Right atrium auricular region (tissue), 2 donors: ENCODE measurements at places on chromosomes 1 and 21. TPM values are rescaled to one million over a fixed set of nuclear protein-coding genes. Genes with fewer than 3 reads are reported as not detected.
A peak's percentile ranks its signal among the peaks of the same experiment; 100 is the strongest.

- no peaks in the 10 kb centered on the region for H3K36me3 ChIP-seq
- DNase-seq: peak; percentile 77
- no peaks in the 10 kb centered on the region for H3K27me3 ChIP-seq
- H3K4me1 ChIP-seq: no peaks in the 10 kb centered on the region
Observed at GRCh38 chr1:116909512-116910378, at the start of gene PTGFRN. Gene PTGFRN (plus strand): TSS chr1:116909916. CDS start chr1:116910204, 288 bp downstream.

PTGS2 gene
- total RNA-seq: 2.5 TPM

GRCh38 chr21:42079939-42080787 lies 9.0 kb downstream of the UMODL1 start:
- H3K36me3 ChIP-seq: no peaks in the 10 kb centered on the region
- no peak for DNase-seq
- no peak overlapping the region for H3K4me3 ChIP-seq
- no peaks in the 10 kb centered on the region for H3K27me3 ChIP-seq
- H3K27ac ChIP-seq: no peak overlapping the region

SELE gene
- total RNA-seq: 0.11 TPM

DNA sequence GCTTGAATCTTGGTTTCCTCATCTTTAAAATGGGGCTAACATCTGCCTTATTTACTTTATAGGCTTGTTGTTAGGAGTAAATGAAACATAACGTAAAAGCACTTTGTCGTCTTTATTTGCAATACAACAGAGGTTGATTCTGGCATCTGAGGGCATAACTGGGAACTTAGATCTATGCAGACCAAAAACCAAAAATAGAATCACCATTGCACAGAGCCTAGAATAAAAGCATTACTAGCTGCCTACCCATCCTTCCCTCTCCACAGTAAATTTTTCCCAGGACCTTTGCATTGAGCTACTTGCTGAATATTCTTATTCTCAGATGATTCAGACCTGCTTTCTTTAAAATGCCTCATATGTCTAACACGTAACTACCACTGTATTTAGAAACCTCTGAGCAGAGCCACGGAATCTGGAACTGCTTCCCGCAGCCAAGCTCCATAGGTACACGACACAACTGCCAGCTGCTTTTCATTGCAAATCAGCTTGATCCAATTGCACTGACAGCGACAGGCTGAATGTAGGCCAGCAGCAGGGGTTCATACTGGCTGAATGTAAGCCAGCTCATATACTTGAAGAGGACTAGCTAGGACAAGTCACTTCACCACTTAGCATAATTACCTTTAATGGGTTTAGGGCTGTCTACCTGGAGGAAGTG lies 33.2 kb upstream of the SERBP1 start:
- H3K4me1 ChIP-seq: peaks cover 22% of the 10 kb centered on the region
- no peaks in the 10 kb centered on the region for H3K36me3 ChIP-seq
- no peak for DNase-seq
- H3K27me3 ChIP-seq: no peaks in the 10 kb centered on the region
- no peak overlapping the region for H3K4me3 ChIP-seq
- no peak overlapping the region for H3K27ac ChIP-seq

GRCh38 chr1:33692206-33693188 lies 171.4 kb upstream of the HMGB4 start:
- no peak overlapping the region for H3K27ac ChIP-seq
- H3K4me1 ChIP-seq: no peaks in the 10 kb centered on the region
- no peaks in the 10 kb centered on the region for H3K27me3 ChIP-seq
- no peak overlapping the region for H3K4me3 ChIP-seq

- no peak overlapping the region for H3K4me3 ChIP-seq
- no peak for DNase-seq
- no peaks in the 10 kb centered on the region for H3K36me3 ChIP-seq
- H3K4me1 ChIP-seq: no peaks in the 10 kb centered on the region
- no peak overlapping the region for H3K27ac ChIP-seq
Observed at GRCh38 chr1:198798923-198799386, 160.1 kb downstream of the PTPRC start.

DNA sequence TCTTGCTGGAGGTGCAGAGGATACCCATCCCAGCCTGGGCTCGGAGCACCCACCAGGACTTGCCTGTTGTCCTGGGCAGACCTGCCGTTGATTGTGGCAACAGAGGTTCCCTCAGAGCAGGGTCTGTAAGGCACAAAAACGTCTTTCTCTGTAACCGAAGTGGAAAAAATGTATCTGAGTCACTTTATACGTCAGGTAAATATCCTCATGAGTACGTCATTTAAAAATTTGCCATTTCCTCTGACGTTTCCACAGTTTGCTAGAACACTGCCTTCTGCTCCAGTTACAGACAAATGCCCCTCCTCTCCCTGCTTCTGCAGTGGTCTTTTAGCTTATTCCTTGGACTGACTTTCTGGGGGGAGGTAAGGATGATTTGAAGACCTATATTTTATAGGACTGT lies 326.8 kb downstream of the HHAT start:
- H3K27me3 ChIP-seq: no peaks in the 10 kb centered on the region
- H3K27ac ChIP-seq: no peak overlapping the region
- H3K36me3 ChIP-seq: no peaks in the 10 kb centered on the region
- no peak for DNase-seq
- H3K4me1 ChIP-seq: no peaks in the 10 kb centered on the region
- no peak overlapping the region for H3K4me3 ChIP-seq

DNA sequence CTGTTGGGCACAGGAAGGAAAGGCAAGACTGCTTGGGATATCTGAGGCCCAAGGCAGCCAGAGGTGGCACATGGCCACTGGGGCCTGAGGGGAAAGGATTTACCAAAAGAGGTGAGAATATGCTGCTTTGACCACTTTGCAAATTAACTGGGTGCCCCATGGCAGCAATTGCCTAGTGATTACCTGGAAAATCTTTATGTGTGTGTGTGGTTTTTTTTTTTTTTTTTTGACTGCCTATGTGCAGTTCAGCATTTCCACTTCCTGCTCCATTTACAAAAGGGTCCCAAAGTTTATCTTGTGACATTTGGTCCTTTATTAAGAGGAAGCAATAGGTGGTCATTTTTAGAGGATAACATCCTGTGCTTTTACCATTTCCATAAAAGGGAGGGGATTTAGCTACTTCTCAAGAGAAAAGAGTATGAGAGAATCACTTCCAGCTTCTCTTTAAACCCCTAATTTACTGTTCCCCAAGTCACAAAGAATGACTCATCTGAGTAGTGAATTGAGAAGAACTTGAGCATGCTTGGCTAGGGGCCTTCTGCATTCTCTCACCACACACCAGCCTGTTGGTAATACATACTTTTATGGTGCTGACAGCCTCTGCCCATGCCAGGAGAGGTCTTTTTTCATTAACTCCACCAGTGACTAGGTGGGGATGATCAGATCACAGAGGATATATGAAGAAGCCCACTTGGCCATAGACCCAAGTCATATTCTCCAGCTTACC lies 52.1 kb downstream of the SYDE2 start:
- H3K27me3 ChIP-seq: no peaks in the 10 kb centered on the region
- peak overlapping the region; percentile 28 for H3K27ac ChIP-seq
- H3K4me1 ChIP-seq: peaks cover 16% of the 10 kb centered on the region

DNA sequence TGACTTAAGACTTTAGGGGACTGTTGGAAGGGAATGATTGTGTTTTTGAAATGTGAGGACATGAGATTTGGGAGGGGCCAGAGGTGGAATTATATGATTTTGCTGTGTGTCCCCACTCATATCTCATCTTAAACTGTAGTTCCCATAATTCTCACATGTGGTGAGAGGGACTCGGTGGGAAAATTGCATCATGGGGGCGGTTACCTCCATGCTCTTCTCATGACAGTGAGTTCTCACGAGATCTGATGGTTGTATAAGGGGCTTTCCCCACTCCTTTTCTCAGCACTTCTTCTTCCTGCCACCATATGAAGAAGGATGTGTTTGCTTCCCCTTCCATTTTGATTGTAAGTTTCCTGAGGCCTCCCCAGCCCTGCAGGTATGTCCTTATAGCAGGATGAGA lies 35.0 kb upstream of the SCAF4 start:
- H3K4me1 ChIP-seq: no peaks in the 10 kb centered on the region
- no peak overlapping the region for H3K27ac ChIP-seq
- no peak overlapping the region for H3K4me3 ChIP-seq
- no peaks in the 10 kb centered on the region for H3K36me3 ChIP-seq
- H3K27me3 ChIP-seq: no peaks in the 10 kb centered on the region

DNA sequence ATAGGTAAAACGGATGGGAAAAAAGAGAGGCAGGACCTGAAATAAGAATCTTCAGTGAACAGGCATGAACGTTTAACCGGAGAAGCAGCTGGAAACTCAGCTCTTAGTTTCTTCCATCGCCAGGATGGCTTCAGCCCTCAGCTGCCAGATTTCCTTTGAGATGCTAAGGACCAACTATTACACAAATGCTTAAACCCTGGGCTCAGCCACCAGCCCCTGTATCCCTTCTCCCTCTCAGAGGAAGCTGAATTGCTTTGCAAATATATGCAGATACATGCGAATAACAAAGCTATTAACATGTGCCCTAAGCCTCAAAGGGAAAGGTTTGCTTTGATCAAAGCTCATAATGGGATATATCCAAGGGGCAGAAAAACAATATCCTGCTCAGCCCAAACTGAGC lies 515.1 kb downstream of the OMA1 start:
- H3K36me3 ChIP-seq: no peaks in the 10 kb centered on the region
- no peak overlapping the region for H3K27ac ChIP-seq
- DNase-seq: no peak
- no peak overlapping the region for H3K4me3 ChIP-seq
- H3K4me1 ChIP-seq: no peaks in the 10 kb centered on the region

OR6N1 gene
- total RNA-seq: not detected

DNA sequence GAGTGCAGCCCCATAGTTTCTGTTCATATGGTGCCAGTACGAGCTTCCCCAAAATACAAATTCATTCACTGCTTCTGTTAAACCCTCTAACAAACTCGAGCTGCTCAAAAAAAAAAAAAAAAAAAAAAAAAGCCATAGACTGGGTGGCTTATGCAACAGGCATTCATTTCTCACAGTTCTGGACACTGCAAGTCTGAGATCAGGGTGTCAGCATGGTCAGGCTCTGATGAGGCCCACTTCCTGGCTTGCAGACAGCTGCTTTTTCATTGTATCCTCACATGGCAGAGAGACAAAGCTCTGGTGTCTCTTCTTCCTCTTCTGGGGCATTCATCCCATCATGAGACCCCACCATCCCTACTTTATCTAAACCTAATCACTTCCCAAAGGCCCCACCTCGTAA lies 121.6 kb downstream of the PTBP2 start:
- no peak overlapping the region for H3K4me3 ChIP-seq
- H3K27me3 ChIP-seq: no peaks in the 10 kb centered on the region
- no peaks in the 10 kb centered on the region for H3K36me3 ChIP-seq

NBPF6 gene
- not detected for total RNA-seq

DNA sequence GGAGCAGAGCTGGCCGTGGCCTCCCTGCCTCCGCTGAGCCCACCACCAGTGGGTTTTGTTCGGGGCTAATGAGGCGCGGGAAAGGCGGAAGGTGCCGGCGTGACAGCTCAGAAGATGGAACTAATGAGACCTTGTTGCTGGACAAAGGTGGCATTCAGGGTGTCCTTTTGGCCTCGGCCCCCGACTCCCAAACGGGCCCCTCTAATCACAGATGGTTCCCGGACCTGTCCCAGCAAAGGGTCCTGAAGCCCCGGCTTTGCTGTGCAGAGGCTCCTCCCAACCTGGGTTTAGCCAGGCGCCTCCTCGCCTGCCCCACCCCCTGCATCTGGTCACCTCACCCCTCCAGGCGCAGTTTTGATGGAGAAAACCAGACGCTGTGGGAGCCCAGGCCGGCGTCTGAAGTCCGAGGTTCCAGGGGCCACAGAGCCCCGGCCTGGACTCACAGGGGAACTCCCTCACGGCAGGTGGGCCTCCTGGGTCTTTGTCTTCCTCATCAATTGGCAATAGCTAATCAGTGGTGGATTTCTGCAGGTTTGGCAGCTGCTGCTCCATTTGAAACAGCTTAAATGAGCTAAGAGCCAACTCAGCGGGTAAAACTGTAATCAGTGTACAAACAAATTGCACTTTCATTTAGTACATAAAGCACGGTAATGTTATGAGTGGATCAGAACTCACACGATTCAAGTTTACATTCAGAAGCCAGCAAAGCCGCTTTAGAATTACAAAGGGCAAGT lies 44.3 kb upstream of the ADARB1 start:
- H3K4me1 ChIP-seq: no peaks in the 10 kb centered on the region
- no peaks in the 10 kb centered on the region for H3K27me3 ChIP-seq
- no peaks in the 10 kb centered on the region for H3K36me3 ChIP-seq
- peak overlapping the region; percentile 2 for H3K27ac ChIP-seq

DNA sequence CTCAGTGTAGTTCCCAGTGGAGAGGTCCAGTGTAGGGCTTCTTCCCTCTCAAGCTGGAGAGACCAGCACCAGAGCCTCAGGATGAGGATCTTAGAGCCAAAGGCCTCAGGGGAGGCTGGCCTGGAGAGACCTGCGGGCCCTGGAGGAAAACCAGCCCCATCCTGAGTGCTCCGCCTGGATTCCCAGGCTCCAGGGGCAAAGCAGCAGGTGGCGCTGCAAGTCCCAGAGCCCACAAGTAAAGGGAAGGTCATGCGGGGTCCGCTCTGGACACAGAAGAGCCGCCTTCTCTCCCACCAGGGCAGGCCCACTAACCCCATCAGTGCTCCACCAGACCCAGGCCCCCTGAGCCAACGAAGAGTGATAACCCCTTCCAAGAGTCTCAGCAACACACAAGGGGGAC lies 22.7 kb downstream of the PGBD5 start:
- no peaks in the 10 kb centered on the region for H3K27me3 ChIP-seq
- no peaks in the 10 kb centered on the region for H3K36me3 ChIP-seq
- no peak for DNase-seq
- H3K4me3 ChIP-seq: no peak overlapping the region
- no peaks in the 10 kb centered on the region for H3K4me1 ChIP-seq

GRCh38 chr21:41246808-41247207 lies 69.8 kb upstream of the FAM3B start:
- no peak overlapping the region for H3K4me3 ChIP-seq
- DNase-seq: peak; percentile 21
- H3K27me3 ChIP-seq: no peaks in the 10 kb centered on the region
- no peak overlapping the region for H3K27ac ChIP-seq

- H3K4me1 ChIP-seq: no peaks in the 10 kb centered on the region
- H3K4me3 ChIP-seq: no peak overlapping the region
- no peaks in the 10 kb centered on the region for H3K36me3 ChIP-seq
- DNase-seq: no peak
Observed at GRCh38 chr1:168634951-168635532, 58.6 kb downstream of the XCL1 start.

- no peak for DNase-seq
- no peak overlapping the region for H3K4me3 ChIP-seq
- H3K36me3 ChIP-seq: no peaks in the 10 kb centered on the region
- no peak overlapping the region for H3K27ac ChIP-seq
- no peaks in the 10 kb centered on the region for H3K27me3 ChIP-seq
Observed at GRCh38 chr1:178405137-178405536, 91.6 kb downstream of the CLEC20A start.

HES3 gene
- not detected for total RNA-seq

FBLIM1 gene
- total RNA-seq: 66.6 TPM

GRCh38 chr21:46545363-46545762 lies 59.5 kb downstream of the S100B start:
- H3K27ac ChIP-seq: no peak overlapping the region
- H3K36me3 ChIP-seq: peaks cover 81% of the 10 kb centered on the region
- no peak for DNase-seq

- H3K4me3 ChIP-seq: no peak overlapping the region
- H3K27me3 ChIP-seq: no peaks in the 10 kb centered on the region
- DNase-seq: no peak
- no peaks in the 10 kb centered on the region for H3K36me3 ChIP-seq
Observed at GRCh38 chr1:97603776-97604175, 317.1 kb downstream of the DPYD start.
